Cortex of kidney (tissue), 1 donor: ENCODE measurements at places on chromosomes 2 and 18.

- DNase-seq = no peak
These were observed 15.7 kb downstream of the CCBE1 start for GRCh38 chr18:59681521-59682004.

- no peak for DNase-seq
These were observed 26.6 kb upstream of the NOTO start for GRCh38 chr2:73175663-73176204.

GRCh38 chr2:175152242-175152641 is 15.8 kb downstream of the ATF2 start:
- DNase-seq = no peak

GRCh38 chr18:80034852-80035406 is 695 bp downstream of the RBFA start:
- no peak for DNase-seq
